ENCODE measurements at places on chromosomes 5 and 9.

DNA sequence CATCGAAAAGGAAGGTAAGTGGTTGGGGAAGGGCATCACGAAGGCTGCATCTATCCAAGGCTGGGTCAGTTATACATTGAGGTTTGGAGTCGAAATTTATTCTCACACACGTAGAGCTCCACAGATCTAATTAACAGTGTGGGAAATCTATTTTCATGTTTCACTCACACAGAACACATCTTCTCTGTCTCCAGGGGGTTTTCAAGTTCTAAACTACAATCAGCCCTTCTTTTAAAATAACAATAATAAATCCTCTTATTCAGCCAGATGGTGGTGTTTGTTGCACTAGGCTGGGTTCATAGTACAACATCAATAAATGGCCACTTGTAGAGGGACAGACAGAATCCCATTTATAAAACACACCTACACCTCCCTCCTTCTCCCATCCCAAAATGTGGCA is 174.5 kb upstream of the KLF9 start:
- DNase-seq = no peak

DNA sequence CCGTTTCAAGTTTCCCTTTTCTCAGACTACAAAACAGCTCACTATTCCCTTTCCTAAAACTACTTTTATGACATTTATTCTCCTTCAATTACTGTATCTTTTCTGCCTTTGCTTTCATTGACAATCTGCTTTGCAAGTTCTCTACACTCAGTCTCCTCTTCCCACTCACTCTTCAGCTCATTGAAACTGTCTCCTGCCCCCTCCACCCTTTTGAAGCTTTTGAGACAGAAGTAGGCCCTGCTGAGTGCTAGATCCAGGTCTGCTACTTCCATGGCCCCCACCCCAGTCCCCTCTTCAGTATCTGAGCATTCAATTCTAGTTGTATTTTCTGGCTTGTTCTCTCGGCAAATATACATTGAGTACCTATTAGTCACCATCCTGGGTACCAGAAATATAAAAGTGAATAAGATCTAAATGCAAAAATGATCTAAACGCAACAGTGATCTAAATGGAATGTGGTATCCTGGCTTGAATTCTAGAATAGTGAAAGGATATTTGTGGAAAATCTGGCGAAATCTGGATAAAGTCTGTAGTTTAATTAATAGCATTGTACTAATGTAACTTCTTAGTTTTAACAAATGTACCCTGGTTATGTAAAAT is 58.4 kb downstream of the OR2K2 start:
- no peak for DNase-seq

- DNase-seq = no peak
Observed at GRCh38 chr5:34580983-34581382, 75.1 kb upstream of the RAI14 start.

DNA sequence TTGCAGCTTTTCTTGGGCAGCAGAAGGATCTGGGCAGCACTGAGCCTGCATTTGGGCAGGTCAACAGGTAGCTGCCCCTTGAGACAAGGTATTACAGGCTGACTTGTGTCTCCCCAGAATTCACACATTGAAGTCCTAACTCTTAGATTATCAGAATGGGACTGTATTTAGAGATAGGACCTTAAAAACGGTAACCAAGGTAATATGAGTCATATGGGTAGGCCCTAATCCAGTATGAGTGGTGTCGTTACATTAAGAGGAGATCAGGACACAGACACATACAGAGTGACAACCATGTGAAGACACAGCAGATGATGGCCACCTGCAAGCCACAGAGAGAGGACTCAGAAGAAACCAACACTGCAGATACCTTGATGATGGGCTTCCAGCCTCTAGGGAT is 3.2 kb downstream of the C1QTNF2 start:
- DNase-seq = no peak

DNA sequence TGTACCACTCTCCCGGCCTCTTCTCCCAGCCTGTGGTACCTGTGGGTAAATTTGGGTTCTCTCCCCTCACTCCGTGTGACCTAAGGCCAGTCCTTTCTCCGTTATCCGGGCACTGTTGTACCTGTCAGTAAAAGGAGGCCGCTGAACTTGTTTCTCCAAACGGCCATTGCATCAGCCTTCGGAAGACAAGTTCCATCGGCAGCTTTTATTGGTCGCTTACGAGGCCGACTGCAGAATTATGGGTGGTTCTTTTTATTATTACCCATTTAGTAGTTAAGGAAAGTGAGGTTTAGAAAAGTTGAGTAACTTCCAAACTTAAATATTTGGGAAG is 558 bp downstream of the GRPEL2 start:
- no peak for DNase-seq

- no peak for DNase-seq
Observed at GRCh38 chr9:71058660-71059059, 62.8 kb downstream of the TRPM3 start.

- no peak for DNase-seq
Observed at GRCh38 chr9:133547116-133547515, 12.6 kb downstream of the ADAMTSL2 start.

DNA sequence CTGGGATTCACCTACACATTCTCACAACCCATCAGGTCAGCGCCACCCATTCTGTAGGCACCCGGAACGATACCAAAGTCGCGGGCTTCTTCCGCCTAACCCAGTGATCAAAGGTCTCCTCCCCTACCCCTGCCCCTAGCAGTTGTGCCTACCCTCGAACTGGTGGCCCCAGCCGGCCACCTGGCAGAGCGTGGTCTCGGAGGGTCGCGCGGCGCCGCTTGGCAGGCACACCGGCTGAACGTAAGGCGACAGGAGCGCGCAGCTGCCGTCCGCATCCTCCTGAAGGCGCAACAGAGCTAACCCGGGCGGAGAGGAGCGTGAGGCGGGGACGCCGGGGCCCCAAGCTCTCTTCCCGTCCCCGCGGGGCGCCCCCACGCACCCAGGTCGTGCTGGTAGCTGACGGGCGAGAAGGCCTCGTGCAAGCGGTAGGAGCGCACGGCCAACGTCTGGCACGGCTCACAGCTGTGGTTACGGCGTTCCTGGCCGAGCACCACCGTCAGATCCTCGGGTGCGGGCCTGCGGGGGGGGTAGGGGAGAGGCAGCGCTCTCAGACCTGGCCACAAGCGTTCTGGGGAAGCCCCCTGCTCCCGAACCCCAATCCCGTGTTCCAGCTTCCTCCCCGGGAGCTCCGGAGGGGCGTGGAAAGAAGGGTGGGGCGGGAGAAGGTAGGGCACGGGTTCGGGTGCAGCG is 2.8 kb upstream of the PFN3 start:
- peak; percentile 76 for DNase-seq

DNA sequence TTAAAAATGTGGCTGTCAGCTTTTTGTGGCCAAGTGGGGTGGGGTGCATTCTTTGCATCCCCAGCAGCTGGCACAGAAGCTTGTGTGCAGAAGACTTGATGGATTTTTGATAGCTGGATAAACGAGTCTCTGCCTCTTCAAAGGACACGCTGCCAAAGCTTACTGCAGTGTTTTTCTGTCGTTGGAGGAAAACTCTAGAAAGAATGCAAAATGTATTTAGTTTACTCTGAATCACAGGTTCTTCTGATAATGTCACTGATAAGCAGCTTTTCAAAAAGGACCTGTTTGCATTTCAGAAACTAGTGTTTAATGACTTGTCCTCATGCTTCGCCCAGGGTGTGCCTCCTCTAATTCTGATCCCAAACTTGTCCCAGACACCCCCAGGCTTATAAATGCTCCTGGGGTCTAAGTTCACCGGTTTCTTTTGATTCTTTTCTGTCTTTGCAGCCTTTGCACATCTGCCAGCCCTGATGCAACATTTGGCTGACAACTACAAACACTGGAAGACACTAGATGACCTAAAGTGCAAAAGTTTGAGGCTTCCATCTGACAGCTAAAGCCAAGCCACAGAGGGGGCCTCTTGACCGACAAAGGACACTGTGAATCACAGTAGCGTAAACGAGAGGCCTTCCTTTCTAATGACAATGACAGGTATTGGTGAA is 66.0 kb downstream of the WDR41 start:
- DNase-seq = no peak
